ENCODE measurements at places on chromosomes 13 and 19. TPM values are rescaled to one million over a fixed set of nuclear protein-coding genes. Genes with fewer than 3 reads are reported as not detected.

GRCh38 chr13:113398963-113399754 lies 35.2 kb upstream of the GRTP1 start:
- peak; percentile 61 for DNase-seq
- H3K4me1 ChIP-seq: peaks cover 17% of the 10 kb centered on the region
- H3K4me3 ChIP-seq: no peak overlapping the region
- peak overlapping the region; percentile 65 for H3K27ac ChIP-seq
- H3K27me3 ChIP-seq: peaks cover 17% of the 10 kb centered on the region

GRCh38 chr13:30097089-30097488 lies 210.3 kb downstream of the KATNAL1 start:
- H3K27me3 ChIP-seq: no peaks in the 10 kb centered on the region
- no peaks in the 10 kb centered on the region for H3K36me3 ChIP-seq
- no peaks in the 10 kb centered on the region for H3K4me1 ChIP-seq
- no peak overlapping the region for H3K4me3 ChIP-seq
- DNase-seq: no peak

DNA sequence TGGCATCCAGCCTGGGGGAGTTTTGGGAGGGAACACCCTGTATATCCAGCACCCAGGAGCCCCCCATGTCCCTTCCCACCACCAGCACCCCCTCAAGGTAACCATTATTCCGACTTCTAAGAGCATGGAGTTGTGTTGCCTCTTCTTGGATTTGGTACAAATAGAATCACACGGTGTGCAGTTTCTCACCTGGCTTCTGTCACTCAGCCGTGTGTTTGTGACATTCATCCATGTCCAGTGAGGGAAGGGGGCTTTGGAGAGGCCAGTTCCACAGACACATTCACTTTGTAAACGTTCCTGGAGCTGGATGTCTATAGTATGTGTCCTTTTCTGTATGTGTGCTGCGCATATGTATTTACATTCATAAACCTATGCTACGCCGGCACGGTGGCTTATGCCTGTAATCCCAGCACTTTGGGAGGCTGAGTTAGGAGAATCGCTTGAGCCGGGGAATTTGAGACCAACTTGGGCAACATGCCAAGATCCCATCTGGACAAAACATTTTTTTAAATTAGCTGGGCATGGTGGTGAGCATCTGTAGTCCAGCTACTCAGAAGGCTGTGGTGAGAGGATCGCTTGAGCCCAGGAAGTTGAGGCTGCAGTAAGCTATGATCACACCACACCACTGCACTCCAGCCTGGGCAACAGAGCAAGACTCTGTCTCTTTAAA lies 36.6 kb downstream of the MYH14 start:
- no peak overlapping the region for H3K27ac ChIP-seq
- H3K4me3 ChIP-seq: no peak overlapping the region
- H3K27me3 ChIP-seq: no peaks in the 10 kb centered on the region
- no peaks in the 10 kb centered on the region for H3K36me3 ChIP-seq
- H3K4me1 ChIP-seq: no peaks in the 10 kb centered on the region

DNA sequence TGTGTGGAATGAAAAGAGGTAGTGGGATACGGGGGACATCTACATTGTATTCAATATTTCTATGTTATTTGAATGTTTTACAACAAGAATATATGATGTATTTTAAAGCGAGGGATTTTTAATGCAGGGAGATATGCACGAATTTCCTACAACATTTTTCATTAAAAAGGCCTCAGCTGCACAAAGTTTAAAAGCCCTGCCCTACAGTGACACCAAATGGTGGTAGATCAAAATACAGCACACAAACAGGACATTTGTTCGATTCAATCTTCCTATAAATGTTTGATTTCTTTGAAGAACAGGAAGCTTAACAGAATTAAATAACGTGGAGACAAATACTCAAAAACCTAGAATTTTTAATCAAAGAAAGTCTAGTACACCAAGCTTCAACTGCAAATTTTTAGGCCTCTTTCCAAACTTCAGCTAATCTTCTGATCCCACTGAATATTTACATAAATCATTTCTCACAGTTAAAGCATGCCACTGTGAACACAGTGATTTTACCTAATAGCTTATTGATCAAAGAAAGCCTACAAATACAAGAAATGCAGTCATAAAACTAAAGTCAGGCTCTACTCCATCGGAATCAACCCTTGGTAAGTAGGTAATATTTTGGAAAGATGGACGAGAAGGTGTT lies 257.2 kb downstream of the DIAPH3 start:
- no peak overlapping the region for H3K4me3 ChIP-seq
- H3K36me3 ChIP-seq: no peaks in the 10 kb centered on the region
- H3K27me3 ChIP-seq: no peaks in the 10 kb centered on the region
- H3K4me1 ChIP-seq: no peaks in the 10 kb centered on the region

GRCh38 chr19:5828661-5829566 lies 10.6 kb downstream of the FUT6 start:
- H3K27ac ChIP-seq: peak overlapping the region; percentile 90
- no peaks in the 10 kb centered on the region for H3K36me3 ChIP-seq
- DNase-seq: peak; percentile 93
- no peaks in the 10 kb centered on the region for H3K27me3 ChIP-seq
- H3K4me3 ChIP-seq: peak overlapping the region; percentile 46
- H3K4me1 ChIP-seq: peaks cover 35% of the 10 kb centered on the region

DNA sequence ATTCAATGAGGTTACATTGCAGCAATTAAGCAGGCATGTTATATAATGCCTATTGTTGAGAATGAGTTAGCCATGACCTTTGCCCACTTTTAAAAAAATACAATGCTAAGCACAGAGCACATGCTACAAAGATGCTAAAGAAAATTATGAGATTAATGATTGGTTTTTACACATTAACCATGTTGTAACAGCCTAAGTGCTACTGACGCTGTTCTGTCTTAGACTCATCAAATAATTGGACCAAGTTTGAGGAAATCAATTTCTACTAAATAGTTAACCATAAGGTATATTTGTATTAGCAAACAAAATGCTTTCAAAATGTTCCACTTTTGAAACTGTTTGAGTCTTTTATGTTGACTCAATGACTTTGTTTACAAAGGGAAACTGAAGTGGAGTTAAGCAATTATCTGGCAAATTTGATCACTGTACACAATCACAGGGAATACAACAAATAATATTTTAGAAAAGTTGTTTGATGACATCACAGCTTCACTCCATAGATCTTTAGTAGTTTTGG lies 14.3 kb downstream of the MIR17HG start:
- H3K36me3 ChIP-seq: no peaks in the 10 kb centered on the region
- no peaks in the 10 kb centered on the region for H3K27me3 ChIP-seq
- DNase-seq: no peak
- no peaks in the 10 kb centered on the region for H3K4me1 ChIP-seq

GRCh38 chr13:74406420-74406819 lies 272.2 kb upstream of the KLF12 start:
- H3K27me3 ChIP-seq: no peaks in the 10 kb centered on the region
- no peak overlapping the region for H3K27ac ChIP-seq
- H3K36me3 ChIP-seq: no peaks in the 10 kb centered on the region
- DNase-seq: no peak
- no peak overlapping the region for H3K4me3 ChIP-seq

GRCh38 chr19:56324436-56324835 lies 9.8 kb upstream of the ZSCAN5A start:
- H3K27me3 ChIP-seq: no peaks in the 10 kb centered on the region
- no peaks in the 10 kb centered on the region for H3K4me1 ChIP-seq
- DNase-seq: no peak
- H3K4me3 ChIP-seq: no peak overlapping the region
- no peak overlapping the region for H3K27ac ChIP-seq
- H3K36me3 ChIP-seq: no peaks in the 10 kb centered on the region

The FAAP24 gene
- 0.14 TPM for total RNA-seq

GRCh38 chr13:87684850-87685742 lies 13.9 kb downstream of the SLITRK5 start:
- H3K4me3 ChIP-seq: no peak overlapping the region
- no peak overlapping the region for H3K27ac ChIP-seq
- DNase-seq: no peak
- H3K4me1 ChIP-seq: no peaks in the 10 kb centered on the region

- H3K4me3 ChIP-seq: no peak overlapping the region
- no peaks in the 10 kb centered on the region for H3K27me3 ChIP-seq
- H3K27ac ChIP-seq: peak overlapping the region; percentile 38
- peaks cover 34% of the 10 kb centered on the region for H3K4me1 ChIP-seq
Measured at GRCh38 chr13:45219123-45219891, 18.5 kb upstream of the KCTD4 start.

The KLK2 gene
- not detected for total RNA-seq

GRCh38 chr13:110137680-110138009 lies 169.3 kb downstream of the COL4A1 start:
- H3K27me3 ChIP-seq: no peaks in the 10 kb centered on the region
- peak overlapping the region; percentile 61 for H3K27ac ChIP-seq
- H3K4me1 ChIP-seq: peaks cover 15% of the 10 kb centered on the region
- H3K36me3 ChIP-seq: no peaks in the 10 kb centered on the region
- no peak for DNase-seq

The PRODH2 gene
- total RNA-seq: not detected

GRCh38 chr13:113897966-113898365 lies 34.1 kb upstream of the GAS6 start:
- H3K4me1 ChIP-seq: peaks cover 1% of the 10 kb centered on the region
- no peak for DNase-seq
- H3K4me3 ChIP-seq: no peak overlapping the region
- no peak overlapping the region for H3K27ac ChIP-seq
- no peaks in the 10 kb centered on the region for H3K27me3 ChIP-seq
- no peaks in the 10 kb centered on the region for H3K36me3 ChIP-seq

Data from sigmoid colon (tissue), 7 donors.